Bronchus fibroblast of lung (primary cell): ENCODE measurements at places on chromosomes 2 and 18. TPM values are rescaled to one million over a fixed set of nuclear protein-coding genes. Genes with fewer than 3 reads are reported as not detected.

The GPATCH11 gene
- total RNA-seq = 4.8 and 6.7 TPM in 2 replicates

The LIMS4 gene
- not detected in 2 replicates for total RNA-seq

The OTOS gene
- total RNA-seq = not detected in 2 replicates

The ABCA12 gene
- under 0.01 TPM in 1 of 2 replicates, not detected in the other for total RNA-seq

The B4GALT6 gene
- 1.8 and 3.0 TPM in 2 replicates for total RNA-seq

The RAB31 gene
- 9.7 and 9.9 TPM in 2 replicates for total RNA-seq

The CXCR4 gene
- not detected in 2 replicates for total RNA-seq

The UGT1A8 gene
- not detected in 2 replicates for total RNA-seq

The PKP4 gene
- 17.7 and 21.9 TPM in 2 replicates for total RNA-seq

The FBLN7 gene
- 1.0 and 2.0 TPM in 2 replicates for total RNA-seq

The XRCC5 gene
- 233 and 251 TPM in 2 replicates for total RNA-seq

The NETO1 gene
- 0.74 and 1.2 TPM in 2 replicates for total RNA-seq

The GNAL gene
- total RNA-seq = 0.30 and 0.34 TPM in 2 replicates

The SERPINB11 gene
- not detected in 2 replicates for total RNA-seq

The TIMM21 gene
- 42.5 and 45.9 TPM in 2 replicates for total RNA-seq

The NR4A2 gene
- total RNA-seq = 0.15 and 0.34 TPM in 2 replicates

The TUBB8B gene
- total RNA-seq = not detected in 2 replicates

The CCDC68 gene
- 3.7 and 6.1 TPM in 2 replicates for total RNA-seq

The TXNDC2 gene
- not detected in 2 replicates for total RNA-seq

The MZT2A gene
- total RNA-seq = 204 and 216 TPM in 2 replicates

The PROM2 gene
- total RNA-seq = 0.17 and 0.45 TPM in 2 replicates
